ENCODE measurements at places on chromosomes 11 and 22. TPM values are rescaled to one million over a fixed set of nuclear protein-coding genes. Genes with fewer than 3 reads are reported as not detected.
A peak's percentile ranks its signal among the peaks of the same experiment; 100 is the strongest.

Gene MAPK8IP1
- 63.4 TPM for total RNA-seq

Gene NDUFC2
- total RNA-seq: 261 TPM

Gene NLRX1
- 13.0 TPM for total RNA-seq

Gene L3MBTL2
- 25.9 TPM for total RNA-seq

Gene CHADL
- total RNA-seq: 1.9 TPM

Gene SYVN1
- 23.7 TPM for total RNA-seq

Gene SMIM35
- total RNA-seq: 0.52 TPM

Gene APOC3
- not detected for total RNA-seq

- no peak for ATAC-seq
These were observed 298.2 kb downstream of the DDX10 start for GRCh38 chr11:108963118-108963517.

DNA sequence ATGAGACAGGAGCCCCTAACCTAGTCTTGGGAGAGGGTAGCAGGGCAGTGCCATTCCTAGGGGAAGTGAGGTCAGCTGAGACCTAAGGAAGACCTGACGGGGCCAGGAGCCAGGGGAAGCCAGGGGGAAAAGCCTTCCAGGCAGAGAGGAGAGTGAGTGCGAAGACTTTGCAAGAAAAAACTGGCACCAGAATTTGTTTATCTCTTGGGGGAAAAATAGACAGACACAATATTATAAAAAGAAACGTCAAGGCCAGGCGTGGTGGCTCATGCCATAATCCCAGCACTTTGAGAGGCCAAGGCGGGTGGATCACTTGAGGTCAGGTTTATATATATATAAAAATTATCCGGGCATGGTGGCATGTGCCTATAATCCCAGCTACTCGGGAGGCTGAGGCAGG lies 26.9 kb upstream of the TESMIN start:
- no peak for ATAC-seq

DNA sequence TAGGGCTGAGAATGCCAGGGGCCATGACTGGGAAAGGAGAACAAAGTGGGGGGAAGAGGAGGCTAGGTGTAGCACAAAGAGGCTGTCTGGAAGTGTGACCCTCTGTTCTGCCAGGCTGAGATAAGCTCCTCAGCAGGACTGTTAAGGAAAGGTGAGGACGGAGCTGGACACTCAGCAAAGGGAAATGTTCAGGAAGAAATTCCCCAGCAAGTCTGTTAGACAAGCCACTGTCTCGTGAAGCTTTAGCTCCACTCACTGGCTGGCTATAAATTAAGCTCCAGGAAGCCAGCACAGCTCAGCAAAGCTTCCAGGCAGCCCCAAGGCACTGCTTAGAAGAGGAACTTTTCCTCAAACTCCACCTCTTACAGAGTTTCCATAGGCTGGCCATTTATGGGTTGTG lies 181.2 kb upstream of the API5 start:
- ATAC-seq: peak; percentile 92

- ATAC-seq: no peak
These were observed 2.7 kb downstream of the TNRC6B start for GRCh38 chr22:40180403-40180802.

DNA sequence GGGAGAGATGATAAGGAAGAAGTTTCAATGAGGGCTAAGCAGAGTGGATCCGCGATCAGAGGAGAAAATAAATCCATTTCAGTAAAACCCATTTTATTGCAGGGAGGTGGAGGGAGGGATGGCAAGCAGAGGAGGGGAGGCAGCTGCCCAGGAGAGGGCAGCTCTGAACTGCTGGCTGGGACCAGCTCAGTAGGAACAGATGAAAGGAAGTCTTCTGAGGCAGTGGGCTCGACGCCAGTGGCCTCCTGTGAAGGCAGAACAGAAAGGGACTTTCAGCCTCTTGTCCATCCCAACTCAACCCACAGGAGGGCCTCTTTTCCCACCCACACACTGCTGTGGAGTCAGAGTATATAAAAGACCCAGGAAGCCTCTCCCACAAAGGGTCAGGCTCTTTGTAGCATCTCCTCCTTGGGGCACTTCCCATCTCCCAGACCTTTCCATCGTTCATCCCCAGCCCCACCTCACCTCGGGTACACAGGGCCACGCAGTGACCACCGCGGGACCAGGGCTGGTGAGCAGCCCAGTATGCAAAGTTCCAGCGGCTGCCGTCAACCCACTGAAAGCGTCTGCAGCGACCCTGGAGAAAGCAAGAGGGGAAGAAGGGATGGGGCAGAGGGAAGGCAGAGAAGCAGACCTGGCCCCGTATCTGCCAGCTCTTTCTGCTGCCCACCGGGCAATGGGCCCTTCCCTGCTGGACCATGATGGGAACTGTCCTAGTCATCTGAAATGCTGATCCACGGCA lies 3.0 kb downstream of the PRG2 start:
- ATAC-seq: no peak

DNA sequence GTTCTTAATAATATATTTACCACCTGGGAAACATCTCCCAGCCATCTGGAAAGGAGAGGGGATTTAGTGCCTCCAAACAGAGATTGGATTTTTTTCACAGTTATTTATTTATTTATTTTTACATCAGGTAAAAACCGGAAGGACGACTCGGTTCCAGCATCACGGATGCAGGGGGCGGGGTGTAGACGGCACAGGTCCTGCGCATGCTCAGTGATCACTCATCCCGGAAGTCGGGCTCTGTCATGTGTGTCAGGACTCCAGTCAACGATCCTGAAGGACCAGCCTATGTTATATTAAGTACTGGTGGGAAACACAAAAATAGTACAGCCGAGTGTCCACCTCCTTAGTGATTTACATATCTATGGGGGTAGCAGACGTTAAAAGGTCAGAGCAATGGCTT lies 467.6 kb downstream of the NTM start:
- ATAC-seq: no peak

GRCh38 chr11:78920329-78920728 lies 345.7 kb upstream of the NARS2 start:
- ATAC-seq: peak; percentile 91

GRCh38 chr11:44257338-44258189 lies 52.4 kb downstream of the ALX4 start:
- no peak for ATAC-seq

- ATAC-seq: no peak
These were observed 66.8 kb downstream of the RTL6 start for GRCh38 chr22:44431256-44431655.

GRCh38 chr22:36331912-36332622 lies 55.7 kb downstream of the MYH9 start:
- ATAC-seq: no peak

DNA sequence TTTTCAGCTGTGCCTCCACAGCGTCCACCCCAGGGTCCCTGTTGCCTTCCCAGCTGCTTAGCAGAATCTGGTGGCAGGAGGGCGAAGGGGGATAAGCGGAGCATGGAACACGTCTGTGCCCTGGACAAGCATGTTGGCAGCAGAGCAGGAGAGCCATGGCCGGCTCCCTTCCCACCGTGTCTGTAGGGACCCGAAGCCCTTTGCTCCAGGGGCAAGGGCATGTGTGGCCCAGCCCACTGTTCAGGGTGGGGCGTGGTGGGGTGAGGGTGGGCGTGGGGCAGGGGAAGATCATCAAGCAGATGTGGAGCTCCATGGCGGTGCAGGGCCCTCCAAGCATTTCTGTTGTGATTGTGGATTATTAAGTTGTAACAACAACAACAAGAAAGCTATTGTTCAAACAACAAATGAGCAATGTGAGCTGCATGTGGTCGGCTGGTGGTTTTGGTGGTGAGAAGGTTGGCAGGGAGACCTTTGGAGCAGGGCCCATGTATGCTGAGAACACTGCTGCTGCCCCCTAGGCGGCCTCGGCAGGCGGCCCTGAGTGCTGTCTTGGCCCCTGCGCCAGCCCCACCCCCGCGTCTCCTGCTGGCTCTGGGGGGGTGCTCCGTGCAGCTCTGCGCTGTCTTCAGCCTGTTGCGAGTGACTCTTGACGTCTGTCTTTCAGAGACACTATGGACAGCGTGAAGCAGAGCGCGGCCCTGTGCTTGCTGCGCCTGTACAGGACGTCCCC lies 50.9 kb downstream of the AP2A2 start:
- ATAC-seq: no peak

DNA sequence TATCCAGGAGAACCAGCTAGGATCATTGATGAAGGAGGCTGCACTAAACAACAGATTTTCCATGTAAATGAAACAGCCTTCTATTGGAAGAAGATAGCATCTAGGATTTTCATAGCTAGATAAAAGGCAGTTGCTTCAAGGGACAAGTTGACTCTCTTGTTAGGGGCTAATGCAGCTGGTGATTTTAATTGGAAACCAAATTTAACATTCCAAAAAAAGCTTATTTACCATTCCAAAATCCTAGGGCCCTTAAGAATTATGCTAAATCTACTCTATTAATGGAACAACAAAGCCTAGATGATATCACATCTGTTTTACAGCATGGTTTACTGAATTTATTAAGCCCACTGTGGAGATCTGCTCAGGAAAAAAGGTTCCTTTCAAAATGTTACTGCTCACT lies 66.5 kb upstream of the GRK2 start:
- ATAC-seq: no peak

DNA sequence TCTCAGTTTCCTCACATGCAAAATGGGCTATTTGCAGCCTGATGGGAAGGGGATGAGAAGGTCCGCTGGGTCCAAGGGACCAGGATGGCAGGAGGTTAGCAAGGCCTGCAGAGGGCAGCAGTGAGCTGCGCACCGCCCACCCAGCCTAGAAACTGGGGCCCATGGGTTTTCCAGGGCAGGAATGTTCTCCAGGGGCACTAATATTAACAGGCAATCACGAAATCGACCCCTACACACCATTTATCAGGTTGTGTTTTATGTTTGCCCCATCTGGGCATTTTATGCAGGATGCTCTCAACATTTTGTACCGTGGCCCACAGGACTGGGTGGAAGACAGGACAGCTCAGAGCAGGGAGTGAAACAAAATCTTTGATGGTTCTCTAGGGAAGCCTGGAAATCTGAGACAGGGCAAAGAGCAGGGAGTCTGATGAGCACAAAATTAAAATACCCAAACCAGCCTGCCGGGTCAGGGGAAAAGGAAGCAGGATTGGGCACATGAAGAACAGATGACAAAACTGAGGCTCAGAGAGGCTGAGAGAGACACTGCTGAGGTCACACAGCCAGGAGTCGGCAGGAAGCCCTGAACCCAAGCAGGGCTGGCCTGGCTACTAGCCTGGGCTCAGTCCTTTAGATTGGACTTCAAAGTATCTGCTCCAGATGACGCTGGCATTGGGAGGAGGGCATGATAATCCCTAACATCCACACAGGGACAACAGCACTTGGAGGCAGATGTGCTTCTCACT lies 1.6 kb upstream of the BCR start:
- ATAC-seq: peak; percentile 16

GRCh38 chr11:8913961-8914660 lies 3.1 kb downstream of the AKIP1 start:
- no peak for ATAC-seq

DNA sequence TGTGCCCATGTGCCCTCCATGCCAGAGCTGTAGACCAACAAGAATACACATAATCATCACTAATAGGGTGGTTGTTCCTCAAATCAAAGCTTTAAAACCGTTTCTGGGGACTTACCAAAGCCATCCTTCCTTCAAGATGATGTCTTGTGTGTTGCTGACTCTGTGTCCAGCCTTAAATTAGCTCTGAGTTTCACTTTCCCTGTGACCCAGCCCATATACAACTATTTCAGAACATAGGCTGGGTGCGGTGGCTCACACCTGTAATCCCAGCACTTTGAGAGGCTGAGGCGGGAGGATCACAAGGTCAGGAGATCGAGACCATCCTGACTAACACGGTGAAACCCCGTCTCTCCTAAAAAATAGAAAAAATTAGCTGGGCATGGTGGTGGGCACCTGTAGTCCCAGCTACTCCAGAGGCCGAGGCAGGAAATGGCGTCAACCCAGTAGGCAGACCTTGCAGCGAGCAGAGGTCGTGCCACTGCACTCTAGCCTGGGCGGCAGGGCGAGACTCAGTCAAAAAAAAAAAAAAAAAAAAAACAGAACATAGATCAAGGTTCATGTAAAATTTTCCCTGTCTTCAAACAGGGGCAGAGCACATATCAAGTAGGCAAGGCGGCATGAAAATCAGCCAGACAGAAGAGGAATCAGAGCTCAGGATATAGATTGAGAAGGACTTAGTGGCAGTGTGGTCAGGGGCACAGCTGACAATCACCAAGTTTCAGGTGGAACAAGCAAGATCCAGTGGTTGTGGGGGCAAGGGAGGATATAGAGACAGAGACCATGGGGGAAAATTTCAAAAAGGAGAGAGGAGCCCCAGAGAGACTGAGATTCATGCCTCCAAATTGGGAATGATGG lies at the start of gene PLAAT2:
PLAAT2 (minus strand) TSS at position 179 of the 855 bp plus-strand sequence; CDS start at position 124, 55 bp downstream.
- no peak for ATAC-seq

GRCh38 chr11:48123254-48123875 lies 93.2 kb upstream of the OR4B1 start:
- ATAC-seq: no peak

- no peak for ATAC-seq
These were observed 23.8 kb downstream of the FSHB start for GRCh38 chr11:30254307-30255298.

DNA sequence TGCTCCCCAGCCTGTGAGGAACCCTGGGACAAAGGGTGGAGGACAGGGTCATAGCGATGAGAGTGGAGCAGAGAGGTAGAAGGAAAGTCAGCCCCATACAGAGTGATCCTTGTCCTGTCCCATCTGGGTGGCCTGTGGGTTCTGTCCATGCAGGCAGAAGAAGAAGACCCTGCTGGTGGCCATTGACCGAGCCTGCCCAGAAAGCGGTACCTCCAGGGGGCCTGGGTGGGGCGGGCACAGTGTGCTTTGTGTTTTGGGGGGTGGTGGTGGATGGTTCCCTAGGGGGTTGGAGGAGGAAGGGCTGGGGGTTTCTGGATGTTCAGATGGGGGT lies 7.9 kb downstream of the SIDT2 start:
- ATAC-seq: no peak

GRCh38 chr11:115391598-115391997 lies 112.6 kb downstream of the CADM1 start:
- peak; percentile 57 for ATAC-seq

- ATAC-seq: no peak
These were observed 14.1 kb downstream of the BTBD10 start for GRCh38 chr11:13448876-13449275.

DNA sequence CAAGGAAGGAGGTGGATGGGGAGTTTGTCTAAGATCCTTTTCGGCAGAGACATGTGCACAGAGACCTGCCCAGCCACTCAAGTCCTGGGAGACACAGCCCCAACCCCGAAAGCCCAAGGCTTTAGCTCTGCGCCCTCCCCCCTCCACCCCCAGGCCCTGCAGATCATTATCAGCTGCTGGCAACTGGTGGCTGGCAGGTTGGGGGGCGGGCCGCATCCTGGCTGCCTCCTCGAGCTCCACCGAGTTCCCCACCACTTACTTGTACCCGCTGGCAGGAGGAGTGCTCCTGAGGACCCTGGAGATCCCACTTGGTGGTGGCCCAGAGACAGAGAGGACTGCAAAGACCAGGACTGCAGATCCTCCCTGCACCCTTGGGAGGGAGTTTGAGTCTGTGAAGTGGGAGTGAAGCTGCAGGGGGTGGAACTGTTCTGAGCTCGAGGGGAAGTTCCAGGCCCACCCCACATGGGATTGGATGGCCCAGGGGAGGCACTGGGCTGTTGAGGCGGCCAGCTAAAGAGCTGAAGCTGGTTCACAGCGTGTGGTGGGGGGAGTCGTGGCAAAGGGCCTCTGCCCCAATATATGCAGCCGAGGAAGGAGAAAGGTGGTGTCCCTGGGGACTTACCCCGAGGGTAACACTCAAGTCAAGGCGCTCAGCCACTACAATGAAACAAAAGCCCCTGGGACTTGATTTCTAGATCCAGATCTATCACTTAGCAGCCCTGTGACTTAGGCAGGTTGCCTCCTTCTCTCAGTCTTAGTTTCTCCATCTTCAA lies 19.9 kb upstream of the CCDC86 start:
- ATAC-seq: no peak
